CD8-positive, alpha-beta memory T cell (primary cell): ENCODE measurements at places on chromosomes 3 and 15. TPM values are rescaled to one million over a fixed set of nuclear protein-coding genes. Genes with fewer than 3 reads are reported as not detected.

- no peak for DNase-seq
These were observed 314.1 kb downstream of the NLGN1 start for GRCh38 chr3:173711619-173712018.

DNA sequence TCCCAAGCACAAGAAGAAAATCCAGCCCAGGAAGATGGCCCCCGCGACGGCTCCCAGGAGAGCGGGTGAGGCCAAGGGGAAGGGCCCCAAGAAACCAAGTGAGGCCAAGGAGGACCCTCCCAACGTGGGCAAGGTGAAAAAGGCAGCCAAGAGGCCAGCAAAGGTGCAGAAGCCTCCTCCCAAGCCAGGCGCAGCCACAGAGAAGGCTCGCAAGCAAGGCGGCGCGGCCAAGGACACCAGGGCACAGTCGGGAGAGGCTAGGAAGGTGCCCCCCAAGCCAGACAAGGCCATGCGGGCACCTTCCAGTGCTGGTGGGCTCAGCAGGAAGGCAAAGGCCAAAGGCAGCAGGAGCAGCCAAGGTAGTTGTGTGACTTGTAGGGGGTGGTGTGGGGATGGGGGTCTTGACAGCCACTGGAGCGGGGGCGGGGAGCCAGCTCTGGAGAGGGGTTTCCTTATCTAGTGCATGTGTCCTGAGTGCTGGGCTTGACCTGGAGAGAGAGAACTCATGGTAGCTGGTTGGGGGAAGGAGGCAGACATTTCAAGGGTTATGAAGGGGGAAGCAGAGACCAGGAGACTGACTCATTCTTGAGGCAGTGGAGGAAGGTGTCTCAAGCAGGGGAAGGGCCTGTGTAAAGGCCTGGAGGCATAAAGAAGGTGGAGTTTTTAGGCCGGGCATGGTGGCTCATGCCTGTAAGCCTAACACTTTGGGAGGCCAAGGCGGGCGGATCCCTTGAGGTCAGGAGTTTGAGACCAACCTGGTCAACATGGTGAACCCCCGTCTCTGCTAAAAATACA, 6.2 kb downstream of the H1-8 start:
- no peak for DNase-seq

DNA sequence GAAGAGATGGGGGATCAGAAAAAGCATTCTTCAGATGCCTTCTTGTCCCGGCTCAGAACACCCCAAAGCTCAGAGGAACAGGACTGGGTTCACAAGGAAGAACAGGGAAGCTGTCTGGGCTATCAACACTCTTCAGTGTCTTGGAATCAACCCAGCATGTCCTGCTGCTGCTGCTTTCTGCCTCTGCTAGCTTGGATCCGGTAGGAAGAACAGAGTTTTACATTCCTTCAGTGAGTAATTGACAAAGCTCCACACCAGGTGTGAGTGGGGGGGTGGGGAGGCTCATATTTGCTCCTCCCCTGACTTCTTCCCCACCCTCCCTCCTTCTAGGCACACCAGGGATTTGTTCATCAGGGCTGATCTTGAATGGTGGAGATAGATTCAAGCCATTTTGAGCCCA, 13.1 kb upstream of the ETV5 start:
- no peak for DNase-seq

The ZBTB47 gene
- polyA plus RNA-seq: not detected

DNA sequence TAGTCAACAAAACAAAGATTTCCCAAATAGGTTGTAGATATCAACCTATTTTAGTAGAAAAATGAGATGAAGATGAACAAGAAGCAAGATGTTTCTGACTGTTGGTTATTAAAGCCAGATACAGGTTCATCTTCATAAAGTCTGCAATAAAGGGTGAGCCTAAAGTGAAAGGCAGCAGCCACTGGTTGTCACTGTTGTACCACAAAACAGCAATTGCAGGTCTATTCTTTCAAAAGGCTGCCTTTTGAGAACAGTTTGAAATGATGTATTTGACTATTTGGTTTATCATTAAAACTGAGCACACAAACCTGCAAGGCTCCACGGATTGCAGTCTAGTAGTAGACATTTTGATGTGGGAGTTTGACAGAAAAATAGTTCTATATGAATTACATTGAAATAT, 543.4 kb downstream of the GBE1 start:
- DNase-seq: no peak

GRCh38 chr3:66703501-66703900, 202.7 kb upstream of the LRIG1 start:
- no peak for DNase-seq

The CHL1 gene
- polyA plus RNA-seq: not detected

- no peak for DNase-seq
These were observed 12.5 kb downstream of the EPB42 start for GRCh38 chr15:43208052-43209002.

The ANKRD63 gene
- not detected for polyA plus RNA-seq

GRCh38 chr3:61966200-61966599, 404.8 kb downstream of the PTPRG start:
- no peak for DNase-seq
